CD8-positive, alpha-beta memory T cell (primary cell): ENCODE measurements at places on chromosomes 7 and 10. TPM values are rescaled to one million over a fixed set of nuclear protein-coding genes. Genes with fewer than 3 reads are reported as not detected.

IFIT1 gene
- total RNA-seq: 0.39 TPM

SGCE gene
- total RNA-seq: 0.82 TPM

GRCh38 chr7:664997-665735 lies 61.3 kb upstream of the DNAAF5 start:
- H3K36me3 ChIP-seq: no peaks in the 10 kb centered on the region
- DNase-seq: no peak
- H3K27ac ChIP-seq: no peak overlapping the region
- no peaks in the 10 kb centered on the region for H3K27me3 ChIP-seq
- H3K4me3 ChIP-seq: no peak overlapping the region

FZD1 gene
- total RNA-seq: 0.02 TPM

- no peak overlapping the region for H3K27ac ChIP-seq
- peaks cover 7% of the 10 kb centered on the region for H3K27me3 ChIP-seq
- H3K36me3 ChIP-seq: no peaks in the 10 kb centered on the region
- H3K4me1 ChIP-seq: no peaks in the 10 kb centered on the region
- no peak overlapping the region for H3K4me3 ChIP-seq
- DNase-seq: no peak
Measured at GRCh38 chr10:98020784-98021183, 9.6 kb downstream of the CRTAC1 start.

- H3K27me3 ChIP-seq: no peaks in the 10 kb centered on the region
- no peaks in the 10 kb centered on the region for H3K4me1 ChIP-seq
- no peaks in the 10 kb centered on the region for H3K36me3 ChIP-seq
Measured at GRCh38 chr10:66273966-66274519, 651.8 kb upstream of the LRRTM3 start.
